ENCODE measurements at places on chromosomes 12 and 14.

DNA sequence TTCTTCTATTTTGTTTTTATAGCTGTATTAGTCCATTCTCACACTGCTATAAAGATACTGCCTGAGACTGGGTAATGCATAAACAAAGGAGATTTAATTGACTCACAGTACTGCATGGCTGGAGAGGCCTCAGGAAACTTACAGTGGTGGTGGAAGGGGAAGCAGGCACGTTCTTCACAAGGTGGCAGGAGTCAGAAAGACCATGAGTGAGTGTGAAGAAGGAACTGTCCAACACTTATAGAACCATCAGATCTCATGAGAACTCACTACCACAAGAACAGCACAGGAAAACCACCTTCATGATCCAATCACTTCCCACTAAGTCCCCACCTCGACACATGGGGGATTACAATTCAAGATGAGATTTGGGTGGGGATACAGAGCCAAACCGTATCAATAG, 42.3 kb downstream of the ARMH4 start:
- DNase-seq, result no peak

- no peak for DNase-seq
Observed at GRCh38 chr12:78802593-78802992, 62.0 kb upstream of the SYT1 start.

GRCh38 chr14:81298122-81298521, 77.4 kb upstream of the GTF2A1 start:
- no peak for DNase-seq

GRCh38 chr12:121443911-121444841, 44.3 kb downstream of the RNF34 start:
- DNase-seq, result no peak

- DNase-seq, result no peak
Observed at GRCh38 chr14:104595911-104596450, 8.6 kb downstream of the TMEM179 start.

- DNase-seq, result no peak
Observed at GRCh38 chr12:4068981-4069669, 195.9 kb upstream of the PARP11 start.

DNA sequence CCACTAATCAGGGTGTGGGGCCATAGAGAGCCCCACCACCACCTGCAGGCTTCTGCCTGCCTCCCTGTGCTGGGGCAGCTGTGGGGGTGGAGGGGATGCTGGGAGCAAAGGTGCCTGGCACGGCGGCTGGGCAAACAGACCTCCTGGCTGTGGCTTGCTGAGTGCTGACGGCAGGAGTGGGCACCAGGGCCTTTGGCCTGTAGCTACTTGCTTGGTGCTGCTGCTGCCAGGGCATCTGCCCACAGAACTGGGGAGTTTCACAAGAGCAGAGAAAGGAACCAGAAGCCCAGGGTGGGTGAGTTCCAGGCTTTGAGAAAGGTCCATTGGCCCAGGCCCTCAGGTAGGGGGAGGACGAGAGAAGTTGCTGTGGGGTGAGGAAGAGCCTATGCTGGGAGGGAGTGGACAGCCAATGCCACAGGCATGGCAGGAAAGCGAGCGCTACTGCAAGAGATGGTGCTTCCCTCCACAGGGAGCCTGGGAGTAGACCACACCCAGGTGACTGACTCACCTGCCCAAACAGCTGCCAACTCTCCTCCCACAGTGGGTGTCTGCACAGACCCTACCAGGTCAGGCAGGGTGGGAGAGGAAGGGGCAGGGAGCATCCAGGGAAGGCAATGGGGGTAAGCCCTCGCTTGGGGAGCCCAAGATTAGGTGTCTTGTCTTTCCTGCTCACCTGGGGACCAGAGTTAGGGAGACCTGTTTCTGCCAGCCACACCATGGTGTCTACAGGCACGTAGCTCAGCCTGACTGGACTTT, 39.0 kb upstream of the HDAC7 start:
- no peak for DNase-seq

DNA sequence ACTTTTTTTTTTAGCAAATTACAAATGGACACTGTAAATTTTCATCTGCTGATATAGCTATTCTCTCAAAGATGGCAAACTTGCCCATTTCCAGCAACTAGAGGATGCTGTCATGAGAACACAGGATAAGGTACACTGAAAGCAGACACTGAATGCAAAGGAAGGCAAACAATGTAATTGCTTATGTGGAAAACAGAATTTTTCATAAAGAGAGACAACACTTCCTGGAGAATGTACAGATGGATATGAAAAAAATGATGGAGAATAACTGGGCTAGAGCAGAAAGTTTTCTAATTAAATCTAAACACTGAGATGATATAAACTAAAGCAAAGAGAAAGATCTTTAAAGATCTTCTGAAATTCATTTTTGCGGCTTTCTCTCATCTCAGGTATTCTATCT, 581 bp downstream of the CD69 start:
- no peak for DNase-seq

DNA sequence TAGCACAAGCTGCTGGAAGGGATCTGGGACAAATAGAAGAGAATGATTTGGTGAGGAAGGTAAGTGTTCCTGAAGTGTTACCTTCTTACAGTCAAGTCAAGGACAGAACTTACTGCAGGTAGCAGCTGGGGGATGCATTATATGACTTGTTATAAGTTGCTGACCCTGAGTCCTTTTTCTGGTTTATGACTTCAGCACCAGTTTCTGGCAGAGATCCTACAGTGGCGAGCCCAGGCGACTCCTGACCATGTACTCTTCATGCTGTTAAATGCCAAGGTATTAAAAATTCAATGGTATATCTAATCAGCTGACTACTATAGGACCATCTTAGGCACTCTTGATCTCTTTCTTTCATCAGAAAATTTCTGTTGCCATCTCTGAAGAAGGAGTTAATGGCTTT, 45.1 kb upstream of the ATF1 start:
- no peak for DNase-seq

- no peak for DNase-seq
Observed at GRCh38 chr12:1445807-1446206, 148.6 kb downstream of the FBXL14 start.

DNA sequence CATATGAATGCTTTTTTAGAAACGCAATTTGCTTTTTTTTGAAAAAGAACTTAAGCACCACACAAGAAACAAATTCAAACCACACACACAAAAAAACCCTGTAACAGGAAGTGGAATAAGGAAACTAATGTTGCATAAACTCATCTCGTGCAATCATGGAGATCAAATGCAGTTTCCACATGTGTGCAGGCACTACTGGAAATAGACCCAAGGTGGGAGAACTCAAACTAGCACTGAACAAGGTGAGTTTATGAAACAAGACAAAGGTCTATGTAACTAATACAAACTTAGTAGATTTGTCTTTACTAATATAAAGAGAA, 17.5 kb downstream of the NIN start:
- DNase-seq, result no peak

DNA sequence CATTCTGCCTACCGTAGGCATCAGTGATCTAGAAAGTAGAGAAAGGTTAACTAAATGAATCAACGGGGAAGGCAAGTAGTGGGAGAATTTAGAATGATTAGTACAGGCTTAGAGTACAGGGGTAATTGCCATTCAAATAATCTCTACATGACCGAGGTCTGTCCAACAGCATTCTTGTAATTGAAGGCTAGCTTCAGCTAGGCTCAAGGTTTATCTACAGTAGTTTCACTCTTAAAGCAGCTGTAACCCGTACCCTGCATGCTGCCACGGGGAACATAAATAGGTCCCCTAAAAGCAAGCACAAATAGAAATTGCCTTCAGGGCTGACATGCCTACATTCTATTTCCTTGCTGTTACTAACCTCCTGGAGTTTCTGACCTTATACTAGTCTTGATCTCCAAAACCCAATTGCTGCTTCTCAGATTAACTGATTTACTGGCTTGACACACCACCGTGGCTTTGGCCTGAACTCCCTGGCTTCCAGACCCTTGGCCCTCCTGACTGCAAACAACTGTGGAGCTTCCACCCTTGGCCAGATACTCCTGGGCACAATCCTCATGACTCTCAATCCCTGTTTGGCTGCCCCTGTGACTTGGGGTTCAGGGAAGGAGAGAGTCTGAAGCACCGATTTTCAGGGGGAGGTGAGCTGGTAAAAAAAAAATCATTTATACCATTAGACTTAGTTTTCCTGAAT, 242.1 kb upstream of the FOXN3 start:
- no peak for DNase-seq

DNA sequence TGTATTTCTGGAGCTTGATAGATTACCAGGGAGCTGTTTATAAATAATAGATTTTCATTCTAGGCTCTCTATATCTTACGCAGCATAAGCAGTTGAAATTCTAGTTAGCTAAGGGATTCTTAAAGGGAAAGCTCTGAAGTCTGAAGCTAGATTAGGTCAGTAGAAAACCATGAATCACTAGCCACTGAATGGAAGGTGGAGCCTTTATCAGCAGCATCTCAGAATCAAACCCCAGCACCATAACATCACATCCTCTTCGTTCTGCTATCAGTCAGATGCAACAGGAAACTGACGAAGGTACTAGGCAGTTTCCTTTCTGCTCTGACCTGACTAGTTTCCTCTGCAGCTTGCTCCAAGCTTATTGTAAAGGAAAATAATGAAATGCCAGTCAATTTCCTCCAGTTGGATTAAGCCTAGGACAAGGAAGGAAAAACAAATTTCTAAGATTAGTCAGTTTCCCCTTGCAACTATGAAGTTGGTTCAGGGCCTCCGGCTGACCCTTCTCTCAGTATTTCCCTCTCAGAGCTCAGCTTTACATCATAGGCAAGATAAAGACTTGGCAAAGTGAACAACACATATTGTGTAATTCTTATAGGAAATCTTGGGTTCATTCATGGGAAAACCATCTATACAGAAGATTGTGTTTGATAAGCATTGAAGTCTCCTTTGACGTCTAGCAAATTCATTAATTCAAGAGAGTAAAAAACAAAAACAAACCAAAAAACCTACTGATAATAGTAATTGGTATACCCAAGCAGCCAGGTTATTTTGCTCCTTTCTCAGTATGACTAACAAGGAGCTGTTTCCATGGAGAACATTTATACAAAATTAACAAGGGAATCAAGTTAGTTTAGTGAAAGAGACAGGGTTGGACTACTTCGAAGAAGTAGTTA, 43.4 kb upstream of the CFAP54 start:
- DNase-seq, result no peak

DNA sequence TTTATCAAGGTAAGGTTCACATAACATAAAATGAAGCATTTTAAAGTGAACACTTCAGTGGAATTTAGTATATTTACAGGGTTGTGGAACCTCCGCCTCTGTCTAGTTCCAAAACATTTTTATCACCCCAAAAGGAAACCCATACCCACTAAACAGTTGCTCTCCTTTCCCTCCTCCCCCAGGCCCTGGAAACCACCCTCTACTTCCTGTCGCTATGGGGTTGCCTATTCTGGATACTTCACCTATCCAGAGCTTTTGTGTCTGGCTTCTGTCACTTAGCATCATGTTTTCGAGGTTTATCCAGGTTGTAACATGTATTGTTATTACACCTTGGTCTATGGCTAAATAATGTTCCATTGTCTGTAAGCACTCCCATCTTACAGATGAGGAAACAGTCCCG, 27.7 kb upstream of the ZFP36L1 start:
- no peak for DNase-seq

- no peak for DNase-seq
Observed at GRCh38 chr14:31536201-31536960, 24.8 kb upstream of the NUBPL start.

- DNase-seq, result no peak
Observed at GRCh38 chr14:77520555-77520954, 21.9 kb upstream of the ISM2 start.

- no peak for DNase-seq
Observed at GRCh38 chr12:117494833-117495655, 133.6 kb upstream of the NOS1 start.

DNA sequence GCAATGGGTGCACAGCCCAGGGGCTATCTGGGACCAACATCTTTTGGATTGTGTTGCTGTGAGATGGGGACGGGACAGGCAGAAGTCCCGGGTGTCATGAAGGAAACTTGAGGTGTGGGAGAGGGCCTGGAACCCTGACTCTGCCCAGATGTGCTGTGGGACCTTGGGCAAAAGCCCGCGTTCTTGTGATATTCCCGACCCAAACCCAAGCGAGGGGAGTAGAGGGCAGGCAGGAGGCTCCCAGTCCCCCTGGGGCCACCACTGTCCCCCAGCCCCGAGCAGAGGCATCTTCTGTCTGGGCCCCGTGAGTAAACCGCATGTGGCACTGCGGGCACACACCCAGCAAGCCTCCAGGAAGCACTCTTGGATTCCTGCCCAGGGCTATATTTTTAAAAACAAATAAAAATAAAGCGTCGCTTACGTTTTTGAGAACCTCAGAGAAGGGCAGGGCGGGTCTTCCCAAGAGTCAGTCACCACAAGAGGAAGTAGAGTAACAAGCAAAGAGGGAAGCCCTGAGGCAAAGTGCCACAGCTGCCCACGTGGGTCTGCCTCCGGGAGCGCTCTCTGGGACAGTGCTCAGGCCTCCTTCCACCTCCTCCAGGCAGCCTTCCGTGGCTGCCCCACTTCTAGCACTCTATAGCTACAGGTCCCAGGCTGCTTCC, 39.5 kb downstream of the BEGAIN start:
- DNase-seq, result no peak

DNA sequence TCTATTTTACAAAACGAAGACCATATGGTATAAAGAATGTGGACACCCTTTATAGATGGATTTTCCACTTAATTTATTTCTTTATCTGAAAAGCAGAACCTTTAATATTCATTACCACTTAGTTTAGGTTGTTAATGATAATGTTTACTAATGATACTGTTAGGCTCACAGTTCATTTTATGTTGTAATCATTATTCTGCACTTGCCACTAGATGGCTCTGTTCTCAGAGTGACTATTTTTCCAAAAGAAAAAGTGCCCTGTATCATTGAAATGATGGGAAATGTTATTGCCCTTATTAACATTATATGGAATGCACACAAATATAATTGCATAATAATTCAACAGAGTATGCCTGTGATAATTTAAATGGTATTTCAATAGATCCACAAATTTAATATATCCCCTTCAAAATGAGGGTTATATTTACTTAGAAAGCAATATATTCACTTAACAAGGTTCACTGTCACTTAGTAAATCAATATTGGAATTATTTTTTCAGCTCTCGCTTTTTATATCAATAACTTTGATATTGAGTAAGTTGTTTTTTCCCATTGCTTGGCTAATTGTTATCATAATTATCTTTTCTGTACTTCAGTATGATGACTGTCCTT, 95.7 kb downstream of the PDE3A start:
- DNase-seq, result no peak

- DNase-seq, result no peak
Observed at GRCh38 chr14:85115921-85116320, 414.0 kb upstream of the FLRT2 start.

DNA sequence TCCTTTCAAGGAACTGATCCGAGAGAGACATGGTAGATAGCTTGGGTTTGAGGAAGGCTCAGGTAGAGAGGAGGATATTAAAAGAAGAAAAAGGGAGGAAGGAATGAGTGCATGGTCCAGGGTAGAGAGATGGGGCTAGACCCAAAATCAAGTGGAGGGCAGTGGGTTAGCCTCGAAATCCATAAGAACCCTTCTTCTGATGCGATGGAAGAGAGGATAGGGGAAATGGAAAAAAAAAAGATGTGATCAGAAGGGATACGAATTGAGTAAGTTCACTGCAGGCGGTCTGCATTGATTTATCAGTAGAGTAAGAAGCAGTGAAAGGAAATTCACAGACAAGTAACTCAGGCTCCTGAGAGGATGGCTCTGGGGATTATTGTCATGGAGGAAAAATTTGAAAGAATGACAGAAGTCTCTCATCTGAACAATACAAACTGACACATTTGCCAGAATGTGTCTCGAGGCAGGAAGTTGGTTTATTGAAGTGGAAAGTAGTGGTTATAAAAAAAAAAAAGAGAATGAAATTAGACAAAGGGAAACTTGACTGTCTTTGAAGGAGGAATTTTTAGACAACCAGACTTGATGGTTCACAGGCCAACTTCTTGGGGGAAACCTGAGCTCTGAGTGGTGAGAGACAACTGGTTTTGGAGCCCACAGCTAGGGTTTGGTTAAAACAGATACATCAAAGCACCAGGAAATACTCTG, 10.2 kb downstream of the PPFIBP1 start:
- no peak for DNase-seq
